ENCODE measurements at places on chromosomes 4 and X.

- no peak for DNase-seq
Measured at GRCh38 chr4:2932951-2933565, 30.1 kb downstream of the NOP14 start.

GRCh38 chrX:5771441-5771840 lies 457.2 kb downstream of the NLGN4X start:
- DNase-seq, result no peak

DNA sequence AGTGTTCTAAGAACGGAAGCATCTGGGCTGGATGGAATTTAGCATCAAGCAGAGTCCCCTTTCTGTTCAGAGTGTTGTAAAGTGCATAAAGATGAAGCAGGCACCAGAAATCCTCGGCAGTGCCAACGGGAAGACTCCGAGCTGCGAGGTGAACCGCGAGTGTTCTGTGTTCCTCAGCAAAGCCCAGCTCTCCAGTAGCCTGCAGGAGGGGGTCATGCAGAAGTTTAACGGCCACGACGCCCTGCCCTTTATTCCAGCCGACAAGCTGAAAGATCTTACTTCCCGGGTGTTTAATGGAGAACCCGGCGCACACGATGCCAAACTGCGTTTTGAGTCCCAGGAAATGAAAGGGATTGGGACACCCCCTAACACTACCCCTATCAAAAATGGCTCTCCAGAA lies 29.4 kb downstream of the NSD2 start:
- no peak for DNase-seq

DNA sequence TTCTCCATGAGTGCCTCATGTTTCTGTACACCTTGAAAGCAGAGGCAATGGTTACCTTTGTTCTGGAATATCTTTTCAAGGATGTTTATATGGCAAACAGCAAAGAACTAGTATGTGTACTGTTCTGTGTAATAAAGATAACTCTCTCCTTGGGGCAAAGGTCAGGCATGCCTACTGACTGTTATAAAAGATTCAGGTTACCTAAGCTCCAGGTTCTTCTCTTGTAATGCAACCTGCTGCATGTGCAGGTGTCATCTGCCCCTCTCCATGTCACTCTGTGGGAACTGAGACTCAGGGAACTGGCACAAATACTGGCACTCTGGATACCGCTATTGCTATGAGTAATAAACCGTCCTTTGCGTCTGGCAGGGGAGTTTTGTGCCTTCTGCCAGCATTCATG lies 5.4 kb upstream of the TRPC3 start:
- no peak for DNase-seq

DNA sequence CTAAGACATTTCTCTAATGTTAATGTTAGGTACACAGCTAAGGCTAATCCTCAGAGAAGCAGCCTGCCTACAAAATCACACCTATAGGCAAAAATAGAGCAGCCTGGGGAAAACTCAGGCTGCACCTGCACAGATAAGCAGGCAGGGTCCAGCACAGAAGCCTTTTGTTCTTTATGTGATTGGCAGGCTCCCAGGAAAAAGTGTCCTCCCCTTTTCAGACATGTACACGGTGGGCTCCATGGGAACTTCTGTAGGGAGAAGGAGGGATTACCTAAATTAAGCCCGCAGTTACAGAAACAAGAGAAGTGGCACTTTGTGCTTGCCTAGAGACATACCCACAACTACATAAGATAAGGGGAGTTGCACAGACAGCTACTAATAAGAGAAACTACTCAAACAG lies 4.0 kb upstream of the HSPA4L start:
- no peak for DNase-seq

DNA sequence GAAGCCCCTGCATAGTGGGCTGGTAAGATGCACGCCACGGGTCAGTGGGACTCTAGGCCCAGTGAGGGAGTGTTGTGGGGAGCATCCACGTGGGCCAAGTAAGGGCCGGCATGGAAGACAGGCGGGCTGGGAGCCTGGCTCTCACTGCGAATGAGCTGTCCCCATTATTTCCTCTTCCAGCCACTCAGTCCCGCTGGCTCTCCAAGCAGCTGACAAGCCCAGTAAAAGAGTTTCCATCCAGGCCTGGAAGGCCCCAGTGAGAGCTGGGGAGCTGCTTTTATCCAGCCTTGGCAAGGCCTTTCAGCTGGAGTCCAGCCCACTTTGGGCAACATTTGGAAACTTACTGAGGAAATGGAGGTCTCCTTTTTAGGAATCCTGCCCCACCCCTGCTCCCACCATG lies 24.9 kb downstream of the APLN start:
- DNase-seq, result no peak

DNA sequence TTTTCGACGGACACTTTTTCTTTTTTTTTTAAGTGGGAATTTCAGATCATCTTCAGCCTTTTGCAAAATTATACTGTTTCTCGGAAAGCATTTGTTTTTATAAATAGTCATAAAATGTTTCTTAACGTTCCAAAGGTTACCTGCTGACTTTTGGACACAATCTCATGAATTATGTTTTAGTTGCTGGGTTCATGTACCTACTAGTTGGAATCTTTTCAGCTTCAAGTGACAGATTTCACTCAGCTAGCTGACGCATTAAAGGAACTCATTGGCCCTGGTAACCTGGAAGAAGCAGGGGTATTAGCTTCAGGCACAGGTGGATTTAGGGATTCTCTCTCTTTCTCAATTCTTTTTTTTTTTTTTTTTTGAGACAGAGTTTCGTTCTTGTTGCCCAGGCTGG lies 66.5 kb downstream of the TMEM131L start:
- no peak for DNase-seq

DNA sequence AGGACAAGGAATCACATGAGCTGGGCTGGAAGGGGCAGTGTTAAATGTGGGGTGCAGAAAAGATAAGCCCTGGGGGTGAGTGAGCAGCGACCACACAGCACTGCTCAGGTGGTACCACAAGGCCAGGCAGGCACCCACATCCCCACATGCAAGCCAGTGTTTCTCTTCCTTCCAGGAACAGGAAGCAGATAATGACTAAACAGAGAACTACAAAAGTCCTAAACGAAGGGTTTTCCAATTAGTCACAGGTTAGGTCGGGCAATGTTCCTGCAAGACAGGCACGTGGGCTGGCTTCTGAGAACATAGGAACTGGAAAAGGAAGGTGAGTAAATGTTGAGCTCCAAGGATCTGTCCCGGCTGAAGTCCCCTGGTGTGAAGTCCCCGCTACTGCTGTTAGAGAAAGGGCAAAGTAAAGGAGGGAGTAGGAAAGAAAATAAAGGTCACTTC lies 19.5 kb downstream of the RELL1 start:
- peak; percentile 84 for DNase-seq

GRCh38 chrX:153938226-153938786 lies 3.5 kb upstream of the NAA10 start:
- no peak for DNase-seq

GRCh38 chr4:85772470-85772869 lies 297.5 kb downstream of the ARHGAP24 start:
- DNase-seq, result no peak

DNA sequence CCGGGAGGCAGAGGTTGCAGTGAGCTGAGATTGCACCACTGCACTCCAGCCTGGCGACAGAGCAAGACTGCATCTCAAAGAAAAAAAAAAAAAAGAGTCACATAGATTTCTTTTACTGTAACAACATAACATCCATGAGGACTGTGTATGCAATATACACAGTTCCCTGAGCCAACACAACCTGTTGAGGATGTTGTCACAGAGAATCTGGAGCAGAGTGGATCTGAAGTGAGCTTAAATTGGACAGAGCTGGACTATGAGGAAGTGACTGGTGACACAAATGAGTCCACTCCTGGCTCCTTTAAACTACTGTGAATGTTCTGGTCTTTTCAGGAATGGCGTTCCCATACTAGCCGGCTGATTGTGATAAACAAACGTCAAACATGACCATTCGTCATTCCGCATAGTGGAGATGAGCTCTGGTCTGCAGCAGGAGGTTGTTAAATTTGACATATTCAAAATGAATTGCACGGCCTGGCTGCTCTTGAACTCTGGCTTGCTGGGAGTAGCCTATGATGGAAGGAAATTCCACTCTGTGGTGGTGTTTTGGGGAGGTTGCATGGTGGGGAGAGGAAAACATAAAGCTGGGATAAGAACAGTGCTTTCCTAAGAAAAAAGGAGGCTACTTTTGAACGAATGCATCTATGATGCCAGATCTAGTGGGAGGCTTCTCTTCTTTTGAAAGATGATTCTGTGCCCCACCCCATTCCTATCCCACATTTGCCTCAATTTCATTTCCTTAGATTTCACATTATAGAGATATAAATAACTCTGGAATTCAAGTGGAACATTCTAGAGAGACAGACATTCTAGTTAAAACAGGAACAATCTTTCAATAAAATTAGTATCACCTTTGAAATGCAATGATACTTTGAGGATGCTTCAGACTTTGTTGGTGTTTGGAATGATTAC lies 149.5 kb downstream of the SHROOM3 start:
- DNase-seq, result no peak

- DNase-seq, result no peak
Measured at GRCh38 chrX:33204889-33205288, 6.5 kb downstream of the DMD start.

GRCh38 chrX:8849945-8850344 lies 48.8 kb upstream of the FAM9A start:
- no peak for DNase-seq

DNA sequence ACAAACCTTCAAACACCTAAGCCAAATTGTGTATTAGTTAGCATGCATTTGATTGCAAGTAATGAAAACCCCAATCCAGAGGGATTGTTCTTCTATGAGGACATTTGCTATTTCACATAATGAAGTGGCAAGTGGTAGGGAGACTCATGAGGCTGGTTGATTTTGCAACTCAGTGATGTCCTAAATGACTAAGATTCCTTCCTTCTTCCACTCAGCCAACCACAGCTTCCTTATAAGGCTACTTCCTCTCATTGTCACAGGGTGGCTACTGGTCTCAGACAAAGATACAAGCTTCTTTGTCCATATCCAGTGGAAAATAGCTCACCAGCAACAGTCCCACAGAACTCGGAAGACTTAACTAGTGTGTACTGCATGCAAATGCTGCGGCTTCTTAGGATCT lies 5.3 kb upstream of the OTC start:
- DNase-seq, result peak; percentile 46

- DNase-seq, result no peak
Measured at GRCh38 chr4:10891866-10892265, 207.3 kb upstream of the CLNK start.
